ENCODE measurements at places on chromosomes 5 and 9.

DNA sequence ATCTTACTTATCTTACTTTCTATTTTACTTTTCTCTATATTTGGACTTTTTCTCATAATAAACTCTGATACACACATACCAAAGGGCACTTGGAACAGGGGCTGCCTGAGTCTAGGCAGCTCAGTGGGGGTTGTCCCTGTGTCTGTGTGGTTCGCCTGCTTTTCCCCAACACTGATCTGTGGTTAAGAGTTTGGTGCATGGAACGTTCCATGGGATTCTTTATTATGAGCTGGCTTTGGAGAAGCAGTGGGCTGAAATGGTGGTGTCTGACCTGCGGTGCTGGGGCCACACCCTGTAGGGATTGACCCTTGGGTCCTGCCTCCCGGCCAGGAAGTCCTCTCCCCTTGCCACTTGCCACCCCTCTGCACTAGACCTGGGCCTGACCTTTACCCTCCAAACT, 47.4 kb downstream of the ANKRD33B start:
- no peak for DNase-seq

DNA sequence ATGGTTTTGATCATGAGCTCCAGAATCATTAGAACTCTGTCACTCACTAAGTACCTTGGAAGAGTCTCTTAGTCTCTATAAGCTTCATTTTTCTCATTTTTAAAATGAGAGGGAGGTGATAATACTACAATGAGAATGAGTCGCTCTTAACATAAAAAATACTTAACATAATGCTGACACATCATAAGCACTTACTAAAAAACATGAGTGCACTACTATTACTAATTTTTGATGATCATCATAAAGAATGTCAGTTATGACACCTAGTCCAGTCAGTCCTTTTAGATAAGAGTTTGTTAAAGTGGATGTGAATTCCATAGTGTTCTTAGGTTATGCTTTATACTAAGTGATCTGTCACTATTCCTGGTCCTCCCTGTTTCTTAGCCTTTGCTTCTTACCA, 200.4 kb upstream of the SLC24A2 start:
- no peak for DNase-seq

- DNase-seq = no peak
These were observed 39.3 kb upstream of the TLX3 start for GRCh38 chr5:171269717-171270116.

- DNase-seq = no peak
These were observed 55.2 kb downstream of the IRX2 start for GRCh38 chr5:2696156-2696807.

- DNase-seq = no peak
These were observed 624.1 kb downstream of the ISL1 start for GRCh38 chr5:52007230-52007858.

- no peak for DNase-seq
These were observed 313.0 kb downstream of the CETN3 start for GRCh38 chr5:90096415-90097081.

DNA sequence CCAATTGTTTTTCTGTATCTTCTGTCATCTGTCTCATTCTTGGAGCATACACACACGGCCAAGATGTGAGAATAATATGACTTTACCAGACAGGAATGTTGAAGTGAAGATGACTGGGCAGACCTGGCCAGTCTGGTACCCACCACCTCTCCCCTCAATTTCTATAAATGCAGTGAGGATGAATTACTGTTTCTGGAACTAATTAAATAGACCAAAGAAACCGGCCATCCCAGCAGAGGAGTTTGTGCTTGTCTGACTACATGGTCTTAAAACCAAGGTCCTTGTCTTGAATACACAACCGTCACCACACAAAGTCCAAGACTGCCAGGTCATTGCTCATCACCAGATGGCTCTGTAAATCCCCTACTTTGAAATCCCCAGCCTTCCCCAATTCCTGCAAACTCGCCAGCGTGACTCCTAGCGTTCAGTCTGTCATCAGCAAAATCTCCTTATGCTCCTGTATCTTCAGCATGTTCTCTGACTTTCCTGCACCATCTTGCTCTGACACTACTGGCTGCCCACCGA, 147.2 kb downstream of the PDE4D start:
- no peak for DNase-seq

- no peak for DNase-seq
These were observed 1530.1 kb downstream of the MAT2B start for GRCh38 chr5:165035520-165035919.

DNA sequence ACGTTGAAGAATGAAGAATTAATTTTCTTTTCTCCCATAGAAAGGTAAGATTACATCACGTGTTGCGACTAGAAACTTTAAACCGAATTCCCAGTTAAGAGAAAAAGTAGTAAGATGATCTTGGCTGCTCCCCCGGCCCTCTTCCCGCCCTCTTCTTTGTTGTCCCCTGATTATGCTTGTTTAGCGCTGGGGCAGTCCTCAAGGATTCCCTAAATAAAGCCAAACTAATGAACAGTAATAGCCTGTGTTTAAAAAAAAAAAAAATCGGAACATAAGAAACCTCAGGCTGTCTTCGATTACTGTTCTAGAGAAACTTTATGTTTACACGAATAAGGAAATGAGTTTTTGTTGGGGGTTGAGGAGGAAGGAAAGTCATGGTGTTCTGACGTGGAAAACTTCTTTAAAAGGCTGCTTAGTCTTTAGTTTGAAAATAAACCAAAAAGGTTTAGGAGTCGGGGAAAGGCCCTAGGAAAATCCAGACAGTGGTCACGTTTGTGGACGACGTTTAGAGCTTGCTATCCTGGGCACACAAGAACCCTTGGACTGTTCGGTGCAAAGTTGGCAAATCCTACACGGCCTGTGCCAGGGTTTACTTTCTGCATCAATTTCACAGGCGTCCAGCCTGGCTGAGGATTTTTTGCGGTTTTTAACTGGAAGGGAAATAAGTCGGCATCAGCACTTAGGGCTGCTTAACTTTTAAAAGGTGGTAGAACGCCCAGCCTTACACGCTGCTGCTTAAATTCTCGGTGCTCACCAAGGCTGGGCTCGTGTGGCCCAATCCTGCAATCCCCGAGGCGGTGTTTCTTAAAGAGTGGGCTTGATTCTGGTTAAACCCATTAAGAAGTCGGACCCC, 1.1 kb upstream of the MAT2B start:
- DNase-seq = peak; percentile 63

GRCh38 chr5:124906339-124907097, 160.1 kb upstream of the ZNF608 start:
- no peak for DNase-seq

GRCh38 chr5:5037674-5038073, 102.5 kb upstream of the ADAMTS16 start:
- DNase-seq = no peak

DNA sequence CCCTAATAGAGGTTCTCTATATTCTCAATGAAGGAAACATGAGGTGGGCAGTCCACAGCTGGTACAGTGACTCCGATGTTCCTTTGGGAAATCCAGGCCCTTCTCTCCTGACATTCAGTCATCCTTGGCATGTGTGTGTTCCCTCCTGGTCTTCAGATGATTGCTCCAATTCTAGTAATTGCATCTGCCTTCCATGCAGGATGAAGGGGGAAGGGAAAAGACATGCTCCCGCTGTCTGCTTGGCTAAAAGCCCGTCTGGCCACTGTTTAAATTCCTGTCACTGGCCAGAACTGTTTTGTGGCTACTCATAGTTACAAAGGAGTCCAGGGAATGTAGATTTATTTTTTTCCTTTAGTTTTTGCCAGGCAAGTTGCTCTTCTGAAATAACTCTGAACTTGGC, 65.0 kb downstream of the MAST4 start:
- DNase-seq = no peak

- DNase-seq = no peak
These were observed 398.2 kb downstream of the NFIB start for GRCh38 chr9:13915591-13916301.

DNA sequence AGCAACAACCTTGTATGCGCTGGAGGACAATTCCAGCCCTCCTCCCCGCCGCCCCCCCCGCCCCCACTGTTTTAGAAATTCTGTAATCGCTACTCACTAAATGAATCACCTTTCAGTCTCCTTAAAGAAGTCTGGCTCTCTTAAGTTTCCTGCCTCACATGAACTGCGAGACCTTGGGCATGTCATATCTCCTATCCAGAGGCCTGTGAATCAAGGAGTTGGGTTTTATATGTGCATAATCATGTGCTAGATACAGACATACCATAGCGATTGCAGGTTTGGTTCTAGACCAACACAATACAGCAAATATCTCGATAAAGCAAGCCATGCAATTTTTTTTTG, 337 bp upstream of the DMAC1 start:
- no peak for DNase-seq

DNA sequence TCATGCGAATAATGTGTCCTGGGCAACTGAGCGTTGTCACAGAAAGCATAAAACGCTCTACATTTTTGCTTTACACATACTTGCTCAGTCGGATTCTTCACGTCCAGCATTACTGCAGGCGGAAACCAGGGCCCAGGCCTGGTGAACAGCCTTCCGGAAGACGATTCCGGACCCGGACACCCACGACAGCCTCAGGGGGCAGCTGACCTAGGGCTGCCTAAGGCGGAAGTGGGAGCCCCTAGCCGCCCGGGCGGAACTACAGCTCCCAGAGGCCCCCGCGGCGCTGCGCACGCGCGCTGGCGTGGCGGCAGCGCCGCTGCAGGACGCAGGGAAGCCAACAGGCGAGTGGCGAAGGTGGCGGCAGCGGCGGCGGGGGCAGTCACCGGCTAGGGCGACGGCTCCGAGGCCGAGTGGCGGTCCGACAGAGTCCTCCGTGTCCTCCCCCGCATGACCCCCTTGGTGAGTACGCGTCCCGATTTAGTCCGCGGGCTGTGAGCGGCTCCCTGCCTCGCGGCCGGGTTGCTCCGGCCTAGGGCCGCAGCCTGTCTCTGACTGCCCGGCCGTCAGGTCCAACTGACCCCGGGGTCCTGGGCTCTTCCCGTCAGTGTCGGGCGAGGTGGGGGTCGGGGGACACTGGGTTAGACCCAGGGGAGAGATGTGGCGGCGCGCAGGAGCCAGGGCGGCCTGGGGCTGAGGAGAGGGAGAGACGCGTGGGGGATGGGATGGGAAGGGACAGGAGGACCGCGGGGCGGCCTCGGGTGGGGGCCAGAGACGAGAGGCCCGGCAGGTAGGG, at the start of gene GAPVD1:
GAPVD1 (plus strand) TSS at position 326 of the 793 bp plus-strand sequence. CDS start 37,096 bp downstream, outside the sequence.
- peak; percentile 92 for DNase-seq

DNA sequence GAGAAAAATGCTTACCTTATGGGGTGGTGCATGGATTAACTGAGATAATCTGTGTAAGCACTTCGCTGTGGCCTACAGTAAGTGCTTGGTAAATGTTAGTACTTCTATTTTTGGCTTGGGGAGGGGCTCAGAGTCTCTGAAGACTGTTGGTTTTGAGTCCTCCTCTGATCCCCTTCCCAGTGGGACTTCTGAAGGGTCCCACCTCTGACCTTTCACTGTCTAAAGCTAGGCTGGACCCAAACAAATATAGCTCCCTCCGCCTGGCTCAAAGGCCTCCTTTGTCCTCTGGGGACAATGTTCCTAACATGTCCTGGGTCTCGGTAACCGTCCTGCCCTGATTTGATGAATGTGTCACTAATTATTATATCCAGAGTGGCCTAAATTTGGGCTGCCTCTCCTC, 34.8 kb downstream of the CAMK2A start:
- DNase-seq = no peak

DNA sequence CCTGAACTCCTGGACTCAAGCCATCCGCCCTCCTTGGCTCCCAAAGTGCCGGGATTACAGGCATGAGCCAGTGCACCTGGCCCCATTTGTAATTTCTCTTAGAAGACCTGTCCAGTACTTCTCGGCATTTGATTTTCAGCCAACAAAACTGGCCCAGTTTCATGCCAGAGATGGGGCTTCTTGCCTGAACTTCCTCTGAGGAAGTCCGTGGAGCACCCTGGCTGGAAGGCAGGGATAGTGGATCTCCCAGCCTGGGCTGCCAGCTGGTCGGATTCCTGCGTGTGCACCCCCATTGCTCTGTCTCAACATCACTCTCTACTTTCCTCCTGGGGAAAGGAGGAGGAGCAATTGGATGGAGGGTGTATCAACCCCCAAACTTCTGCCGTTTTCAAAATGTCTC, 39.0 kb downstream of the FAM78A start:
- no peak for DNase-seq

DNA sequence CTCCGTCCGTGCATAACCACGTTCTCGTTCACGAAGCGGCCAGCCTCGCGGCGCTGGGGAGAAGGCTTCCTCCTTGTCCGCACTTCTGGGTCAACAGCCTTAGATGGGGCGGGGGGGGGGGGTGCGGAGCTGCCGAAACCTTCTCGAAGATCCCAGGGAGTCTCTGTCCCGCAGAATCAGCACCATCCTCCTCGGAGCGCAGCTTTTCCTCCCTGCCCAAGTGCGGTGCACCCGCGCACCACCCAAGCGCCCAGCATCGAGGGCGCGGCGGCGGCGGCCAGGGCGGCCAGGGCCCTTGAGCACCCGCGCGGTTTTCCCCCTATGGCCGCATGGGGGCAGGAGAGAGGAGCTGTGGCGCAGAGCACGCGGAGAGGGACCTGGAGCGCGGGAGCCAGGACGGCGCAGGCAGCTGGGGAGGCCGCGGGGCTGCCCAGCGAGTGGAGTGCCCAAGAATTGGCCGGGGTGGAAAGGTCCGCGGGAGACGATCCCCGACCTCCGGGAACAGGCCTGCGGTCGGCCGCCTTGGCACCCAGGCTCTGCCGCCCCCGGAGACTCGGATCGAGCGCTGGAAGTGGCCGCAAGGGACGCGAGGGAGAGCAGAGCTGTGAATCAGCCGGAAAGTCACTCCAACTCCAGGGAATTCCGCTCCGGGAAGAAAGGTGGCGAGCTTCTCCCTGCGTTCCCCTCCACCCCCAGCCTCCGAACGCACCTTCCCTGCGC, 43.1 kb downstream of the TMEM174 start:
- peak; percentile 80 for DNase-seq

GRCh38 chr5:141875795-141876627, 2.2 kb downstream of the PCDH1 start:
- no peak for DNase-seq

GRCh38 chr5:100852988-100853449, 50.1 kb downstream of the ST8SIA4 start:
- DNase-seq = no peak

- no peak for DNase-seq
These were observed 3.1 kb downstream of the EGR1 start for GRCh38 chr5:138468133-138468965.

DNA sequence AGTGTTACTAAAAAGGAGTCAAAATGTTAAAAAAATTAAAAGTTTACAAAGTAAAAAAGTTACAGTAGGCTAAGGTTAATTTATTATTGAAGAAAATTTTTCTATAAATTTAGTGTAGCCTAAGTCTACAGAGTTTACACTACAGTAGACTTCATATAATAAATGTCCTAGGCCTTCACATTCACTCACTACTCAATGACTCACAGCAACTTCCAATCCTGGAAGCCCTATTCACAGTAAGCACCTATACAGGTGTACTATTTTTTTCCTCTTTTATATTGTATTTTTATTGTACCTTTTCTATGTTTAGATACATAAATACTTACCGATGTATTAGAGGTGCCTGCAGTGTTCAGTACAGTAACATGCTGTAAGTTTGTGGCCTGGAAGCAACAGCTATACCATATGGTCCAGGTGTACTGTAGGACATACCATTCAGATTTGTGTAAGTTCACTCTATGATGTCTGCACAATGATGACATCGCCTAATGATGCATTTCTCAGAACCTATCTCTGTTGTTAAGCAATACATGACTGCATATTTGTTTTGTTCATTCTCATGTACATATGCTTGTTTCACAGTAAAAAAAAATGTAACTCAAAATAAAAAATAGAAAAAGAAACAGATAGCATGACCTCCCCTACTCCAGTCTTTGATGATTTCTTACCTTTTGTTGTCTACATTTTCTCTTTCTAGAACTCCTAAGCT, 64.7 kb downstream of the NR3C1 start:
- no peak for DNase-seq

- no peak for DNase-seq
These were observed 31.2 kb downstream of the DEPDC1B start for GRCh38 chr5:60668686-60669304.

Measured in stimulated activated CD8-positive, alpha-beta memory T cell treated with anti-CD3 and anti-CD28 coated beads, Interleukin-4, amount 100 ng/mL, for 48 hours (primary cell).